Aorta (tissue), 5 donors: ENCODE measurements at places on chromosomes 6 and 20.

DNA sequence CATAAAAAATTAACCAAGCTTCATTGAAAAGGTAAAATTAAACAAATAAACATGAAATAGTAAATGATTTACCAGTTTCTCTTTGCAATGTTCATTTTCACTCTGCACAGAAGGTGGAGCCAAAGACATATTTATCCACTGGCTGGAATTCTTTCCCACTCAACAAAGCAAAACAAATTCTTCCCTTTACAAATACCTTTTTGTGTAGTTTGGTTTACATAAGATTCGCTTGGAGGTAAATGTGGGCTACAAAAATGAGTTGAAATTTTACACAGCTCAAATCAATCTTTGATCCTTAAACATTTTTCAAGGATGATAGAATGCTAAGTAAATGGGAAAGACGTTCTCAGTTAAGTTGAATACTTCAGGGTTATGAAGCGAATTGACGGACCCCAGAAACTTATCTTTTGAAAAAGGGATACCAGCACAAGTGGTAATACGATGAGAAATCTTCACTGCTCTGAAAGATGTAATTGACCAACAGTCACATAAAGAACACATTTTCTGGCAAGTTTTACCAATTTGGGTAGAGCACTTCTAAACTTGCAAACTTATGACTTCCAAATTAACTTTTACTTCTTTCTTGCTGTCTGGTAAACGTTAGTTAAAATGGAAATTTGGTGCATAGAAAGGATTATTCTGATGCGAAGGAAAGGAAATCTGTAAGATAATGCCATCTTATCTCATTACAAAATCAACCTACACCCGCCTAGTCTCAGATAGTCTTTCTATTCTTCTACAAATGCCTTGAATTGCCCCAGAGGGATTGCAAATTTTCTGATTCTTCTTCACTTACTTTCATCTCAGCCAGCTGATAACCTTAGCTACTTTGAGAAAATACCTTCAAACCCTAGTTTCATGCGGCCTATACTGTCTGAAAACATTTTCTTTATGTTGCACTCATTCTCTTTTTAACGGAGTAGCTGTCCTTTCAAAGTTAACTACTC is 4.7 kb upstream of the GJA1 start:
- H3K27me3 ChIP-seq, result no peaks in the 10 kb centered on the region
- no peak overlapping the region for H3K27ac ChIP-seq

- H3K27ac ChIP-seq, result no peak overlapping the region
- no peaks in the 10 kb centered on the region for H3K36me3 ChIP-seq
Measured at GRCh38 chr6:88114838-88115237, 51.3 kb downstream of the CNR1 start.

DNA sequence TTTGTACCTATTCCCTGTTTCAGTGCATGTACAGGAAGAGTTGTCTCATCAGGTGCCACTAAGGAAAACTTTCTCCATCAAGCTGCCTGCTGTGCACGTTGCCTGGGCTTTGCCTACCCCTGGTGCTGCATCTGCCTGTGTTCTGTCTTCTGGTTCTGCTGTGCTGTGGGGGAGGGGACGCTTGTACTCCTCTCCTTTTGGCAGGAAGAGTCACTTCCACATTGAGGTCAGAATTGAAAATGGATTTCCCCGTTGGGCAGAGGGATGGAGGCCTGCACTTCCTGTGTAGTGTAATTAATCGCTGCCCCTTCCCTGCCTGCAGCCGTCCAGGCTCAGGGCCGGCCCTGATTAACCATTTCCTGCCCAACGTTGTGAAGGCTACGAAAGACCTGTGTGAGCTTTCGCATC is 153.3 kb downstream of the SCML4 start:
- no peak overlapping the region for H3K27ac ChIP-seq
- no peak for DNase-seq
- H3K4me3 ChIP-seq, result no peak overlapping the region
- no peaks in the 10 kb centered on the region for H3K4me1 ChIP-seq

DNA sequence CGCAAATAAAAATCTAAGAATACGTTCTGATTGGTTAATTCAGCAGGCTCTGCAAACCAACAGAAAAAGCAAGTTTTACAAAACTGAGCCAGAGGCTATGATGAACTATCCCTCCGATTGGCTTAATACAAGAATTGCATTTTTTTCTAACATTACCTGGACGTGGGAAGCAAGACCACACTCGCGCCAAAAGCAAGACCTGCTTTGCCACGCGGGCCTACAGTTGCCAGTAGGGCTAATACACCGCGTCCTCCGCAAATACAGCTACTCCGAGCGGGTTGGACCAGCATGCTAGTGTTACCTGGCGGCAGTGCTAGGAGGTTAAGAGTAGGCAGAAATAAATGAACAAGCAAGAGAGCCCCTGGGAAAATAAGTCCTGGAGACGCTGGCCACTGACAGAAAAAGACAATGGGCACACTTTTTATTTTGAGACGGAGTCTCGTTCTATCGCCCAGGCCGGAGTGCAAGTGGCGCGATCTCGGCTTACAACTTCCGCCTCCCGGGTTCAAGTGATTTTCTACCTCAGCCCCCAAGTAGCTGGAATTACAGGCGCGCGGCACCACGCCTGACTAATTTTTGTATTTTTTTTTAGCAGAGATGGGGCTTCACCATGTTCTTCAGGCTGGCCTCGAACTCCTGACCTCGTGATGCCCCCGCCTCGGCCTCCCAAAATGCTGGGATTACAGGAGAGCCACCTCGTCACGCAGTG is 131.9 kb upstream of the BTN3A2 start:
- peak overlapping the region; percentile 24 for H3K4me3 ChIP-seq
- no peaks in the 10 kb centered on the region for H3K27me3 ChIP-seq
- no peak for DNase-seq
- no peak overlapping the region for H3K27ac ChIP-seq
- no peaks in the 10 kb centered on the region for H3K4me1 ChIP-seq
- H3K36me3 ChIP-seq, result no peaks in the 10 kb centered on the region

GRCh38 chr20:63048516-63049190 is 41.9 kb upstream of the BHLHE23 start:
- no peaks in the 10 kb centered on the region for H3K4me1 ChIP-seq
- DNase-seq, result peak; percentile 44
- no peaks in the 10 kb centered on the region for H3K36me3 ChIP-seq
- H3K4me3 ChIP-seq, result no peak overlapping the region

GRCh38 chr6:138421608-138422007 is 17.6 kb downstream of the HEBP2 start:
- DNase-seq, result no peak
- H3K27me3 ChIP-seq, result no peaks in the 10 kb centered on the region
- no peaks in the 10 kb centered on the region for H3K36me3 ChIP-seq
- no peak overlapping the region for H3K27ac ChIP-seq

- no peaks in the 10 kb centered on the region for H3K36me3 ChIP-seq
- H3K27me3 ChIP-seq, result no peaks in the 10 kb centered on the region
- no peak for DNase-seq
- no peaks in the 10 kb centered on the region for H3K4me1 ChIP-seq
Measured at GRCh38 chr6:53701333-53702218, 36.0 kb upstream of the KLHL31 start.

- H3K4me3 ChIP-seq, result no peak overlapping the region
- H3K27ac ChIP-seq, result peak overlapping the region; percentile 75
- H3K27me3 ChIP-seq, result no peaks in the 10 kb centered on the region
- peaks cover 6% of the 10 kb centered on the region for H3K4me1 ChIP-seq
Measured at GRCh38 chr6:52497652-52498408, 77.7 kb downstream of the EFHC1 start.

DNA sequence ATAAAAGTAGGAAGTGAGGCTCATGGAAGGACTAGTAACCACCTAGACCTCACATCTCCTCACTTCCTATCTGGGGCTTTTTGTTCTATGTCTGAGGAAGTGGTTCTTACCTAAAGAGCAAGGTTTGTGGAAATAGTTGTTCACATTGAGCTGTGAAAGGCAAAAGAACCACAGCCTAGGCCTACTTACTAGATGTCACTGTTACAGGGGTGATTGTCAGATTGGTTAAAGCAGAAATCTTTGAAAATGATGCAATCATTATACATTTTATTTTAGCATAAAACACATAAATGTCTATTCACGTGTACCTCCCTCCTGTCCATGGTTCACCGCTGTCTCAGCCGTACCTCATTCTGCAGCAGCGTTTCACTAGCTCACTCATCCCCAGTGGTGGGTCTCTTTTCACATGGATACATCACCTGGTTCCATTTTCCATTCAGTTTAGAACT is 268.8 kb downstream of the TMEM242 start:
- H3K4me3 ChIP-seq, result no peak overlapping the region
- H3K4me1 ChIP-seq, result no peaks in the 10 kb centered on the region
- DNase-seq, result no peak
- H3K36me3 ChIP-seq, result no peaks in the 10 kb centered on the region
- no peaks in the 10 kb centered on the region for H3K27me3 ChIP-seq

GRCh38 chr6:139981066-139981624 is 606.7 kb upstream of the CITED2 start:
- H3K4me3 ChIP-seq, result no peak overlapping the region
- H3K4me1 ChIP-seq, result peaks cover 7% of the 10 kb centered on the region
- H3K27ac ChIP-seq, result no peak overlapping the region
- H3K27me3 ChIP-seq, result no peaks in the 10 kb centered on the region
